ENCODE measurements at places on chromosomes 7 and 10.
A peak's percentile ranks its signal among the peaks of the same experiment; 100 is the strongest.

- DNase-seq = peak; percentile 75
These were observed 11.9 kb upstream of the ZCCHC24 start for GRCh38 chr10:79457256-79457785.

- DNase-seq = peak; percentile 93
These were observed 101.4 kb downstream of the SEMA3E start for GRCh38 chr7:83547526-83547925.

DNA sequence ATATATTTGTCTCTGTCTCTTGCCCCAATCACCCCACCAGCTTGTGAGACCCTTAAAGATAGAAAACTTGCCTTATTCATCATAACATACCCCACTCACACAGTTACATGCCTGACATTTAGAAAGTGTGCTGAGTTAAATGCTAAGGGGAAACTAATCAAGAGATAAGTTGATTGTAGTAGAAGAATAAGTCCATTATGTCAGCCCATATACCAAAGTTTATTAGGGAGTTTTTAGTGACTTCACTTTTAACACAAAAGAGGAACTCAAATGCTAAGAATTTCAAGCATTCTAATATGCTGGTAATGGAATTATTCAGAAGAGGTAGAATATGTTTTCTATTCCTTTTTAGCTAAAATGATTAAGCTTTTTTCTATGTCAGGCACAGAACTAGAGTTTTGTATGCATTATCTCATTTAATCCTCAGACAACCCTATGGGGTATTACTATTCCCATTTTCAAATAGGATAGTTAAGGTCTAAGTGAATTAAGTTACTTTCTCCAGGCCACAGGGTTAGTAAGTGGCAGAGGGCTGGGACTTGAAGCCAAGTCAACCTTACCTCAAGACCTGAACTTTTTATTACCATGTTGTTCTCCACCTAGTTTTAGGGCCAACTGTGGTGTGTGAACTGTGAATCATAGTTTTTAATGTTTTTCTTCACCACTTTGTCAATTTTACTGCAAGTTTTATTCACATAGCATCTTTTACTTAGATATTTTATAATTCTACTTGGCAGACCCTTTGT, 19.6 kb downstream of the ASAH2 start:
- DNase-seq = no peak

- no peak for DNase-seq
These were observed 431.8 kb upstream of the FZD8 start for GRCh38 chr10:36073796-36074345.

GRCh38 chr10:43392748-43393147, 16.2 kb downstream of the HNRNPF start:
- DNase-seq = no peak

DNA sequence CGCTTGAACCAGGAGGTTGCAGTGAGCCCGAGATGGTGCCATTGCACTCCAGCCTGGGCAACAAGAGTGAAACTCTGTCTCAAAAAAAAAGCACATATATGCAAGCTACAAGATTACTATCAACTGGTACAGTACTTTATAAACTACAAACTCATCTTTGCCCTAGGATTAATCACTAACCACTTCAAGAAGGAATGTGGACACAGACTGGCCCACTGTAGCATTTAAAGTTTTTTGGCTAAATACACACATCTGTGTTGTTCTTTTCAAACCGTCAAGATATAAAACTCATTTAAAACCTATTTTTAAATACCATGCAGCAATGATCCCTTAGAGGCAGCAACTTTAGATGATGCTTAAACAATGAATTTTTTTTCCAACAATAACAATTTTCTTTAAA, 205.4 kb downstream of the IMMP2L start:
- no peak for DNase-seq

DNA sequence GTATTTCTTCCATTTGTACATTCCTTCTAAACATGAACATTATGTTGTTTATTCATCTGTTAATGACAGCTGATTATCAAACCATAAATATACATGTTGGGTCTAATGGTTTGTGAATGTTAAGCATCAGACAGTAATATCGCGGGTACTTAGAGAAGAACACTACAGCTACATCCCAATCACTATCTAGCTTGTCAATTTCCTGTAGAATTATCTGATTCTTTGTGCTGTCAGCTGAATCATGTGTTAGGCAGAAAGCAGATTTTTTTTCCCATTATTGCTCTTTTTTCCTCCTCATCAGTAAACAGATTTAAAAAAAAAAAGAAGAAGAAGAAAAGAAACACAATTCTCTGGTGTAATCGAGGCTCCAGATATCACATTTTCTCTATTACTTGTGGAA, 183.6 kb upstream of the CTBP2 start:
- no peak for DNase-seq

DNA sequence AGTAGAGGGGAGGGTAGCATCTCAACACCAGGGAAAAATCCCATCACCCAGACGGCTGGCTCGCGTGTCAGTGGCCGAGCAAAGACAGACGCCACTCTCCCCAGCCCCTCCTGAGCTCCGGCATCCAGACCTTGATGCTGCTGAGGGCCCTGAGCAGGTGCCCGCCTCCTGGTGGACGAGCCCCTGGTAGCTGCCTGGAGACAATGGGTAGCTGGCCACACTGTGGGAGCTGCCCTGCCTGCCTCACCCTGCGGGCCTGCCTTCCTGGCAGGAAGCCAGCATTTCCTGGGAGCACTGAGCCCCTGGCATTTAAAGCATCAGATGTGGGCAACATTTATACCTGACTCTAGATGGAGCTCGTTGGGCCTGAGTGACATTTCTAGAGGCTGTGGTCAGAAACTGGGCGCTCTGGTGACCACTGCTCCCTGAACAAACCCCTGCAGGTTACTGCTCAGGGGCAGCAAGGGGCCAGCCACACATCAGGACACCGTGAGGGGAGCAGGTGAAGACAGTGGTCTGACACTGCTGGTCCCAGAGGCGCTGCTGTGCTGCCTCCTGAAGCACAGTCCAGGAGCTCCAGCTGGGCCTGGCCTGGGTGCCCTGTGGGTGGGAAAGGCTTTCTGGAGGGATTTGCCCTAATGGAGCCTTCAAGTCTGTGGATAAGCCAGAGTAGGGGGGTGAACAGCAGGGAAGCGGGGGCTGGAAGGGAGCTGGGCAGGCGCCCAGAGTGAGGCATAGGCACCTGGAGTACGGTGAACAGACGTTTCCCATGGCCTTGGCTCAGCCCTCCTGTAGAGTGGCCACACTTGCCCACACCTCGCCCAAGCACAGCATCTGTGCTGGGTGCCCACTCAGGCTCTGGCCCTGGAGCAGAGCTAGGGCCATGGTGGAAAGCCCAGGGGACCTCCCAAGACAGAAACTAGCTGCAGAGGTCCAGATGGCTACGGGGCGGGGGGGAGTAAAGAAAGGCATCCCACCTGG, 138.7 kb downstream of the MAPK8 start:
- no peak for DNase-seq

- no peak for DNase-seq
These were observed 6.5 kb upstream of the CRHR2 start for GRCh38 chr7:30688718-30689221.

GRCh38 chr7:136502162-136502561, 366.3 kb upstream of the CHRM2 start:
- DNase-seq = no peak

DNA sequence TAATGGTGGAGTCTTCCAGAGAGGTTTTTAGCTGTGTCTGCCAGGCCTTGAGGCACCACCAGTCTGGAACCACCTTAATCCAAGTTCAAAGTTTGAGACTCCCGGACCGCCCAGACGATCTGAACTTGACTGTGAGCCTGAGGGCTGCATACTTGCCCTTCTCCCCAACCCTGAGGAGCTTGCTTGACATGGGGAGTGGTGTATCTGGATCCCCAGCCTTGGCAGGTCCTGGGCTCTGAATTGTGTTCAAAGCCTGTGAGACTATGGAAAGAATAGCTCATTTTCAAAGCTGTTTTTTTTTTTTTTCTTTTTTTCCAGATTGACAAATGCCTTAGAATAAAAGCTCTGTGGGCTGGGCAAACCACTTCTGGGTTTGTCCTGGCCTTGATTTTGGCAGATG, 22.3 kb upstream of the CAMK1D start:
- no peak for DNase-seq

- DNase-seq = no peak
These were observed 197.6 kb upstream of the FZD1 start for GRCh38 chr7:91066627-91067026.
